Lower leg skin (tissue), 4 donors: ENCODE measurements at places on chromosomes 2 and 18.
A peak's percentile ranks its signal among the peaks of the same experiment; 100 is the strongest.

GRCh38 chr2:230693411-230693810 is 19.2 kb upstream of the CAB39 start:
- DNase-seq = no peak

DNA sequence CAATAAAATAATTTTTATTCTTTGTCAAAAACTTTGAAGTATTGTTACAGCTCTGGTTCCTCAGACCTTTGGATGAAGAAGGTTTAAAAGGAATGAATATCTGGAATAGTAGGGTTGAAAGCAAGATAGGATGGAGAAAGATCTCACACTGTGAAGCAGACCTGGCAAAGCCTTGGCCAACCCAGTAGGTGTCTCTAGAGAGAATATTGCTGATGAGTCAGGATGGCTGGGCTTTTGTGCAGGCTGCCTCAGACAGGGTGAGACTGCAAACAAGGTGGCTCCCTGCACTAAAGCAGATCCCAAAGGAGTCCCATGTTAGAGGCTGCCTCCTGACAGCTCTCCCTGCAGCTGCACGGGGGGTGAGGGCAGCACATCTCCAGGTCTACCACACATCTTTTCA is 226.0 kb upstream of the ITGA4 start:
- no peak for DNase-seq

GRCh38 chr2:239321596-239322415 is 79.0 kb downstream of the HDAC4 start:
- peak; percentile 60 for DNase-seq

GRCh38 chr2:71064754-71065621 is 3.5 kb upstream of the NAGK start:
- no peak for DNase-seq

- no peak for DNase-seq
Measured at GRCh38 chr2:177592397-177592796, 199.8 kb downstream of the AGPS start.
